MG63 (cell line): ENCODE measurements at places on chromosomes 1 and 21.

DNA sequence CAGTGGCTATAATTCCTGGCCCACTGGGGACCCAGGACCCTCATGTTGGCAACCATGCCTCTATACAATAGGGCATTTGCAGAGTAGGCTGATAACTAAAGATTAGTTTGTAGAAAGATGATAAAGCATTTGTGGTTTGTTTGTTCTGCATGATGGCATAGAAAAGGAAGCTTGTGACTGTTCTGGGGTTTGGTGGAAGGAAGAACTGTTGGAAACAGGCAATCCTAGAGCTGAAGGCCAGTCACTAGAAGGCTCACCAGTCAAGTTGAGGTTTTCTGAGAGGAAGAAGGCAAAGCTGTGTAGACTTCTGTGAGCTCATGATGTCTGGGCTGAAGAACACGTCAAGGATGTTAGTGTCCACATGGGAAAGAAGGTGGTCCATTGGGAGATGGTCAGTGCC lies 140.3 kb upstream of the VANGL1 start:
- DNase-seq, result no peak

- no peak for DNase-seq
These were observed 91.4 kb upstream of the PLXNA2 start for GRCh38 chr1:208335371-208336136.

DNA sequence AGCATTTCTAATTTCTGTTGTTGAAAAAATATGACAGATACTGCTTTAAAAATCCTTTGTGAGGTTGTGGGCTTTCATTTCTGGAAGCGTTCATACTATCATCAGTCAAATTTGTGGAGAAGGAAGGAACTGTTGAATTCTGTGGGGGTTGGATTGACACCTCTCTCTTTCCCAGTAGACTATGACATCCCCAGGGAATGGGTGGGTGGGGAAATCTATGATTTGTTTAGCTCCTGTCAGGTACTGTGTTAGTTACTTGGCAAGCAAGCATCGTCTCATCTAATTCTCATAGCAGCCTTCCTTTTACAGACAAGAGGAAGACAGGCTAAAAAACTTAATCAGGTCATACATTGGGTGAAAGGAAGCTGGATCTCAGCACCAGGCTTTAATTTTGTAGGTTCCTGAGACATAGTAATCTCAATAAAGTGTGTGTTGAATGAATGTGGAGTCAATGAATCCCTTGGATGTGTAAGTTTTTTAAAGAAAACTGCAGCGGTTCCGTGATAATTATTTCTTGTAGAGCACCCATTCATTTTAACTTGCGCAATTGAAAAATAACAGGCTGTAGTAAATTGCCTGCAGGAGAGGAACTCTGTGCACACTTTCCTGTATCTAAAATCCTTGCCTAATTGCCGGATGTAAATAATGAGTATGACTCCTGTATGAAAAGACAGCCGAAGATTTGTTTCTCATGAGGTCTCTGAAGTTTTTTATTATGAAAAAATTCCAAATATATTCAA lies 60.6 kb downstream of the MYOM3 start:
- DNase-seq, result no peak

- DNase-seq, result no peak
These were observed 553.4 kb downstream of the PLPP3 start for GRCh38 chr1:56025942-56026341.

- no peak for DNase-seq
These were observed 421.7 kb upstream of the CHRM3 start for GRCh38 chr1:238964631-238965030.

DNA sequence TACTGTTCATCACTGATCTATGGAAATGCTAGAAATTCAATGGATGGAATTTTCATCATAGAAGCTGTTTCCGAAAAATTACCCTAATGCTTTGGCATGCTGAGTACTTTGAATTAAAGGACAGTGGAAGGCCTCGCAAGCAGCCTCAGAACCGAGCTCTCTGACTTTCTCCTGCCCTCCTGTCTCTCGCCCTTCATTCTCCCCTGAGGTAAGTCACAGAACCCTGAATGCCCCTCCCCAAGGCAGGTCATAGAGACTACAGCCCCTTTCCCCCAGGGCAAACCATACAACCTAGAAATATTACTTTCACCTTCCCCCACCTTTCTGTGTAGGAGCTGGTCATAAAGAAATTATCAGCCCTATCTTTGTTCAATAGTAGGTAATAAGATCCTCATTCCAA lies 74.8 kb downstream of the LRIG2 start:
- no peak for DNase-seq

DNA sequence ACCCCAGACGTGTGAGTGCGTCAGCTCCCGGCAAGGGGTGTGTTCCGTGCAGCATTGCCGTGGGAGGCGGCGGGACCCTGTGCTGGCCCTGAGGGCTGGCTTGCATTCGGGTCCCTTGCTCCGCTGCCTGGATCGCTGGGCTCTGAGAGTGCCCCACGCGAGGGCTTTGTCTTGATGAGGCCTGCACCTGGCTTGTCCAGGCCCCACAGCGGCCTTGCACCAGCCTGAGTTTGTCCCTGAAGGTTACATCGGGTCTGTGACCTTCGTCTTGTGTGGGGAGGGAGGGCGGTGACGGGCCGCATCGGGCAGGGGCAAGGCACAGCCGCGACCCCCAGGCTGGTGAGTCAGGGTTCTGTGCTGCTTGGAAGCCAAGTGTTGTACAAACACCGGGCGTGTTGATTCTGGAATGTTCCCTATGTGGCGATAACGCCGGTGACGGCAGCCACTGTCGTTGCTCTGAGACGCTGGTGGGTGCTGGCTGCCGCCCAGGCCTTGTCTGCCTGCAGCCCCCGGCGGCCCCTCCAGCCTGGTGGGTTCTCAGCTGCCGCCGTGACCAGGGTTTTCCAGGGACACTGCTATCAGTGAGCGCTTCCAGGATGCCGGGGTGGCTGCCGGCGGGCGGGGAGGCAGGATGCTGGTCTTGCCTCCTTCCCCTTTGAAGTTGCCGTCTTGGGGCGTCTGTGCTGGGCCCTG lies 42.9 kb downstream of the SLX9 start:
- DNase-seq, result no peak

GRCh38 chr1:195026792-195027191 lies 1581.4 kb downstream of the KCNT2 start:
- DNase-seq, result no peak

- DNase-seq, result no peak
These were observed 864.4 kb downstream of the USP25 start for GRCh38 chr21:16594191-16594590.

- peak; percentile 54 for DNase-seq
These were observed 34.2 kb upstream of the COX20 start for GRCh38 chr1:244801246-244801645.

- DNase-seq, result no peak
These were observed 2.4 kb downstream of the ACTA1 start for GRCh38 chr1:229431284-229432115.

- DNase-seq, result no peak
These were observed 6.3 kb downstream of the AP4B1 start for GRCh38 chr1:113898241-113898814.

- DNase-seq, result no peak
These were observed 310.0 kb downstream of the LMO4 start for GRCh38 chr1:87638636-87639035.

GRCh38 chr1:67599085-67599484 lies 85.9 kb upstream of the GADD45A start:
- DNase-seq, result peak; percentile 26

DNA sequence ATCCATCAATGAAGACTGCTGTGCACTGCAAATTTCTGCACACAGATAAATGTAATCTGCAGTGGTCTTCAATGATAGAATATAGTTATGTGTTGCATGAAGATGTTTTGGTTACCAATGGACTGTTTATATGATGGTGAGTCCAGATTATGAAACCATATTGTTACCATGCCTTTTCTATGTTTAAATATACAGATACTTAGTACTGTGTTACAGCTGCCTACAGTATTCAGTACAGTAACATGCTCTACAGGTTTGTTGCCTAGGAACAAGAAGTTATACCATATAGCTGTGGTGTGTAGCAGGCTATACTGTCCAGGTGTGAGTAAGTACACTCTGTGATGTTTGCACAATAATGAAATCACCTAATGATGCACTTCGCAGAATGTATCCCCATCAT lies 40.8 kb downstream of the SORT1 start:
- DNase-seq, result no peak

- DNase-seq, result no peak
These were observed 83.0 kb downstream of the EPHB2 start for GRCh38 chr1:22793647-22794046.

DNA sequence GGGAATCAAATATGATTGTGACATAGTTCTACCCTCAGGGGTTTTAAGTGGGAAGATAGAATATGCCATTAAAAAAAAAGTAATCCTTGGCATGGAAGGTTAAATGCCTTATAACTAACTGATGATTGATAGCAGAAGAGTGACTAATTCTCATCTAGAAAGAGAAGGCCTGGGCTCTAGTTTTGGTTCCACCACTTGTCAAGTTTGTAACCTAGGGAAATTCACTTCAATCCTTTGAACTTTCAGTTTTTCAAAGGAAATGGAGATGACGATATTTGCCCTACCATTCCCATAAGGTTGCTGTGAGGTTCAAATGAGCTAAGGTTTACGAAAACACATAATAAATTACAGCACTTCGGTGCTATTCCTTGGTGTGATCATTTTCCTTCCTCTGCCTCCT lies 88.5 kb downstream of the GPR88 start:
- no peak for DNase-seq

DNA sequence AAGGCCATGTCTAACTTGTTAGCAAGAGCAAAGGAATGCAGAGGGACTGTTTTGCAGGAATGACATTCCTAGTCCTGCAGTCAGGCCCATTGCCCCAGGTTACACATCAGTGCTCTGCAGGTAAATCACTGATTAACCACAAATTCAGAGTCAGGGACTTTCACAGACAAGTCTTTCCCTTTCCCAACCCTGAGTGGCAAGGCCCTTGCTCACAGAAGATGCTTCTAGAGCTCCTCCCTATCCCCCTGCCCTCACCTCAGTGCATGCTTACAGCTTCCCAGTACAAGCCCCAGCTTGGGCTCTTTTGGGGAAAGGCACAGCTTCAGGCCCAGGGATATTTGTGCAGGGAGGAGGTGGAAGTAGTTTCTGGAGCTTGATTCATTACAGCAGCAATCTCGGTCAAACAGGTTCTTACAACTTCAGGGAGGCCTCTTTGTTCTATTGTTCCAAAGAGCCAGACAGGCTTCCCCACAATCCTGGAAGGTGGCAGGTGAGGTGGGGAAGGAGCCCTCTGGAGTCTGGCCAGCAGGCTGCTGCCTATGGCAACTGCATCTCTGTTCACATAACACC lies 53.9 kb downstream of the CASQ2 start:
- DNase-seq, result no peak

GRCh38 chr21:38492007-38492406 lies 6.3 kb downstream of the ERG start:
- no peak for DNase-seq

- no peak for DNase-seq
These were observed 2.0 kb downstream of the HES3 start for GRCh38 chr1:6245869-6246496.

DNA sequence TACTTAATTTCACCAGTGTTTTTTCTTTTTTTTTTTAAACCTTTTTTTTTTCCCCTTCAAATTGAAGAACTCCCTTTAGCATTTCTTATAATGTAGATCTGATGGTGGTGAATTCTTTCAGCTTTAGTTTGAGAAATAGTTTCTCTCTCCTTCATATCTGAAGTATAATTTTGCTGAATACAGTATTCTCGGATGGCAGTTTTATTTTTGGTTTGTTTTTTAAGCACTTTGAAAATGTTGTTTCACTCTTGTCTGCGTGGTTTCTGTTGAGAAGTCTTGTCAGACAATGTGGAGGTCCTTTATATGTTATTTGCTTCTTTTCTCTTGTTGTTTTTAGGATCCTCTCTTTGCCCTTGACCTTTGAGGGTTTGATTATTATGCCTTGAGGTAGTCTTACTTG lies 135.1 kb downstream of the RPS6KC1 start:
- DNase-seq, result no peak

- DNase-seq, result peak; percentile 38
These were observed 1.7 kb upstream of the KIF26B start for GRCh38 chr1:245153081-245153551.

- DNase-seq, result peak; percentile 25
These were observed 14.9 kb upstream of the CENPS start for GRCh38 chr1:10415211-10415930.

GRCh38 chr1:13763222-13763621 lies 63.2 kb downstream of the PRDM2 start:
- DNase-seq, result no peak

GRCh38 chr1:172089768-172090510 lies 248.6 kb downstream of the DNM3 start:
- DNase-seq, result peak; percentile 43

DNA sequence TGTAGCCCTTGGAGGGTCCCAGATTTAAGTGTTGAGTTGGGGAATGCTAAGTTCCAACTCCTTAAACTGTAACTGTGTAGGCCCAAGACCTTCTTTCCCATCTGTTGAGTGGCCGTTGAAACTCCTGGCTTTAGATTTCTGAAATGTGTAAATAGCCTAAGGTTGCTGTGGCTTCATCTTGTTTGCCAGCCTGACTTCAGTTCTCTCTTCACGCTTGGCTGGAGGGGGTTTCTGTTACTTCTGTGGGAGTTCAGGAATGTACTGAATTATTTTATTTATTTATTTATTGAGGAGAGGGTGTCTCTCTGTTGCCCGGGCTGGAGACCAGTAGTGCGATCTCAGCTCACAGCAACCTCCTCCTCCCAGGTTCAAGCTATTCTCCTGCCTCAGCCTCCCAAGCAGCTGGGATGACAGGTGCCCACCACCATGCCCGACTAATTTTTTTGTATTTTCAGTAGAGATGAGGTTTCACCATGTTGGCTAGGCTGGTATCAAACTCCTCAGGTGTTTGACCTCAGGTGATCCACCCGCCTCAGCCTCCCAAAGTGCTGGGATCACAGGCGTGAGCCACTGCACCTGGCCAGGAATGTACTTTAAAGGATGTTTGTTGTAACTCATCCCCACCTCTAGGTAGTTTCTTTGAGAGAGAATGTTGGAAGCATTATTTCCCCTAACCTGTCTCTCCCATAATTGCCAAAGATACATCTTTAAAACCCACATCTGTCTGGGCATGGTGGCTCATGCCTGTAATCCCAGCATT lies 5.9 kb downstream of the TTC39A start:
- DNase-seq, result no peak

- no peak for DNase-seq
These were observed 166.6 kb downstream of the CYYR1 start for GRCh38 chr21:26406526-26406925.

DNA sequence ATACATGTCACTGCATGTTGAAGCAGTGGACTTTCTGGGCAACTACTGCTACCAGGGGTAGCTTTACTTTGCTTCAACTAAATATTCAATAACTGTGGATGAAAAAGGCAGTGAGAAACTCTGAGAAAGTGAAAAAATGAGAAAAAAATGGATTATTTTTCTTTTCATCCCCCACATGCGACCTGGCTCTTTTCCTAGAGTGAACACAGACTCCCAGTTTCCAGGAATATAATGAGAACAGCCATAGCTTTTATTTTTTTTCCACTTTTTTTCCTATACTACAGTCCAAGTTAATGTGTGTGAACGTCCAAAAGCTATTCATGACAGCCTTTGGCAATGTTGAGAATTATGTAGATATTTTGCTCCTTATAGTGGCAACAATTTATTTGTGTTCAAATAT lies 230.4 kb downstream of the DNM3 start:
- no peak for DNase-seq

- DNase-seq, result no peak
These were observed 186.8 kb downstream of the APP start for GRCh38 chr21:25983745-25984144.

GRCh38 chr1:112704934-112705627 lies 1.8 kb downstream of the RHOC start:
- DNase-seq, result peak; percentile 99
